ENCODE measurements at places on chromosomes 1 and 21.
A peak's percentile ranks its signal among the peaks of the same experiment; 100 is the strongest.

DNA sequence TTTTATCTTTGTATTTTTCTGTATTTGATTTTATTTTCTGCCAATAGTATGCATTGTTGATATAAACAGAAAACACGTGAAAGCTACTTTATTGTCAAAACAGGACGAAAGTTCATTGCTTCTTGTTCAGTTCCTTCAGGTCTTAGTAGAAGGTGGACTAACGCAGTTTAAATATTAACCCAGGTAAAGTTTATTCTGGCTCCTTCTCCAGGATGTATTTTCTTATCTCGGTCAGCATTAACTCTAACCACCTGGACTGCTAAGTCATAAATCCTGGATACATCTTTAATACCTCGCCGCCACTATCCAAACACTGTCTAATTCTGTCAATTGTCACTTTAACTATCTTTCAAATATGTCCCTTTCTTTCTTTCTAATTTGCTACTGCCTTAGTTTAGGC lies 5.7 kb upstream of the SOAT1 start:
- DNase-seq, result no peak

DNA sequence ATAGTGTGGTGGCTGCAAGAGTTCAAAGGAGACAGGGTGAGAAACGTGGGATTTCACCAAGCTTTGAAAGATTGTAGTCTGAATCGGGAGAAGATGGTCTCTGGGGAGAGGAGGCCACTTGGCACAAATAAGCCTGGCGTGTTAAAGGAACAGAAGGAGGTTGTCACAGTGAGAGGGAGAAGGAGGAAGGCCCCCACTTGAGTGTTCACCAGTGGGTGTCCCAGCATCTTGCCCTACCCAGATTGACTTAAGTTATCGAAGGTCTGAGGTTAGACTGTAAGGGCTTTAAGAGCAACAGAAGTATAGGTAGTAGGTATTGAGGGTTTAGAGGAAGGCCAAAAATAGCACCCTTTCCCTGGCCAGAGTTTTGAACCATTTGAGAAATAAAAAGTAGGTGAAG lies 48.0 kb downstream of the BACH1 start:
- no peak for DNase-seq

- no peak for DNase-seq
Measured at GRCh38 chr1:232463225-232463624, 166.7 kb downstream of the SIPA1L2 start.

DNA sequence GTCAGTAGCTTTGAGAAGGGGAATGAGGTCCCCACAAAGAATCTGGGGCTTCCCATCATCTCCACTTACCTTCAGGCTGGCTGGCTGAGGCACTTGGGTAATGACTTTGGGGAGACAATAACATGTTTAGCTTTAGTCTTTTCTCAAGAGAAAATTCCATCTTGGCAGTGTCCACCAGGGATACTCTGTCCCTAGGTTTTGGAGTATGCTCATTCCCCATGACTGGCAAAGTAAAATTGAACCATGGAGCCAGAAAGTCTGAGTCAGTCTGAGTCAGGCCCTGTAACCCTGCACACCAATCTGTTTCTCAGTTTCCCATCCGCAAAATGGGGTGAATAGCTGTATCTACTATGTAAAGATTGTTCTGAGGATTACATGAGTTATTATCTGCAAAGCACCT lies 28.2 kb downstream of the RUNX1 start:
- DNase-seq, result no peak

DNA sequence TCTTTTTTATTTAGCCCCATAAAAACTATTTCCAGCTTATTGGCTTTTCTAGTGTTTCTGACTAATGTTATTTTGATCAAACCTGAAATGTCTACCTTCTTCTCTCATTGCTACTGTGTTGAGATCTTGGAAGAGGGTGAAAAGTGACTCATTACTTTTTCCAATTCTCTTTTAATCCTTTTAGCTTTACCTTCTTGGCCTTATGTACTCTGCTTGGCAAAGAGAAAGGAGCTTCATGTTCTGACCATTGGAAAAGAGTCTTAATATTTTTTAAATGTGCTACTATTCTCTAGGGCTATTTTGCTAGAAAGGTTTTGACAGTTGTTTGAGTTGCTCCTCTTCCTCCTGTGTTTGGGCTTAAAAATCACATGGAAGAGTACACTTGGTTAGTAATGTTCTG lies 97.8 kb upstream of the CHODL start:
- no peak for DNase-seq

DNA sequence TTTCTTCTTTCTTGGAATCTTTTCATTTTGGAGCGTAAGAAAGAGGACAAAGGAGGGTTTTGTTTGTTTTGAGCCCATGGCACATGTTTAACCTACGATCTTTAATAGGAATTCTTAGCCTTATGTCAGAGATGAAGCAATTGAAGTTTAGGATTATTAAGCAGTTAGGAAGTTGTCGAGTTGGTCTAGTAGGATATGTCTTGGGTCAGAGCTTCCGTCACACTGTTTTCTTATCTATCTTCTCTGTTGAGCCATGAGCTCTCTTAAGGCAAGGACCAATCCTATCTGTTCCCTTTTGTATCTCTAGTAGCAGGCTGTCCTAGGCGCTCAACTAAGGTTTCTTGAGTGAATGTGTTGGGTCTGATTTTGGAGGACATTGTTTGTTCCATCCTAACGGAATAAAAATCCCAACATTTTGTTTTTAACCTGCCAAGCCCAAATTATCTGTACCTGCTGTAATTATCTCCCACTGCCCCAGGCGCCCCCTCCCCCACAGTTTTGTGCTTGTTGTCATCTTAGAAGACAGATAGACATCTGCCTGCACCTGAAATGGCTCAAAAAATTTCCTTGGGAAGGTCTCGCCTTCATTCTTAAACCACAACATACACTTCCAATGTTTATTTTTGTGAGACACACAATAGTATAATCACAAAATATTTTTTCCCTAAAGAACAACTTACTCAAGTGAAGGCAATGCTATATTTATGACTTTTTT lies 95.3 kb upstream of the GADD45A start:
- DNase-seq, result no peak

DNA sequence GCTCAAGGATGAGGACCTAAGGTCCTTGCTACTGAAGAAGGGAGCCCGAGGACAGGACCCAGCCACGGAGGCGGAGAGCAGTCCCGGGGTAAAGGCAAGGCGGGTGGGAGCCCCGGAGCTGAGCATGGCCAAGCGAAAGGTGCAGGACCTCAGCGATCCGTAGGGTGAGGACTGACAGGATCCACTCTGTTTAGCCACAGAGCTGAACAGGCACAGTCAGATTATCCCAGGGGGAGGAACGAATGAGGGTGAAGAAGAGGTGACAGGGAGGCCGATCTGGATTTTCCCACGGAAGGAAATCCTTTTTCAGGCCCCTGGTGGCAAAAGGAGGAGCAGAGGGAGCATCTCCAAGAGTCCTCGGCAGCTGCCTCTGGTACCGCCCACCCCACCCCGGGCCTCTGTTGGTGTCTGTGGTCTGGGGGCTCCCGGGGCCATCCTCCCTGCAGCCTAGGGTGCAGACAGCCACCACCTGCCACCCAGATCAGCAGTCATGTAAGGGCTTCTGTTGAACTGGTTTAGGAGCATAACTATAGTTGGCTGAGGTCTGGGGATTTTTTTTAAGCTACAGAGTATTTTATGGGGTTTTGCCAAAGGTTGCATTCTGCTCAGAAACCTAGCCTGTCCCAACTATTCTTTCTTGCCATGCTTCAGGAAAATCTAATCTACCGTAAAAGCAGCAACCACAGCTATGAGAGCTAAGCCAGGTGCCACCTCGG lies 32.3 kb upstream of the LBR start:
- no peak for DNase-seq

DNA sequence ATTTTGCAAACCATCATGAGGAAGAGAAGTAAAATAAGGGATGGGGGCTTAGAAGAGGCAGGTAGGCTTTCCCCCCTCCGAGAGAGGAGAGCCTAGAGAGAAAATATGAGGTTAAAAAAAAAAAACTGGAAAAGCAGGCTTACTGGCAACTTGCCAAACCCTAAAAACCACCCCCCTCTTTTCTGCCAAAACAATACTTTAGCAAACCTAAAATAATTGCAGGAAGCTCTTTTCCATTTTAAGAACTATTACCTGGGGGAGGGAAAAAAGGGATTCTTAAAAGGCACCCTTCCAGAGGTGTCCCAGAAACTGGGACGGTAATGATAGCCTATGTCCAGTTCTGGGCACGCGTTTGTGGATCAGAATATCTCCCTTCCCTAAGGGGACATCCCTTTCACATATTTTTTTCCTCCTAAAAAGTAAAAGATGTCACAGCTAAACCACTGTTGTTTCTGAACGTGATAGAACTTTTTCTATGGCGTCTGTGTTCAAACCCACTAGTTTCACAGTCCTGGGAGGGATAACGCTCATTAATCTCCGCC lies 1.1 kb upstream of the NFIA start:
- no peak for DNase-seq

- DNase-seq, result no peak
Measured at GRCh38 chr1:8162168-8162567, 136.1 kb upstream of the ERRFI1 start.

GRCh38 chr1:174657893-174658292 lies 210.1 kb downstream of the GPR52 start:
- DNase-seq, result no peak

DNA sequence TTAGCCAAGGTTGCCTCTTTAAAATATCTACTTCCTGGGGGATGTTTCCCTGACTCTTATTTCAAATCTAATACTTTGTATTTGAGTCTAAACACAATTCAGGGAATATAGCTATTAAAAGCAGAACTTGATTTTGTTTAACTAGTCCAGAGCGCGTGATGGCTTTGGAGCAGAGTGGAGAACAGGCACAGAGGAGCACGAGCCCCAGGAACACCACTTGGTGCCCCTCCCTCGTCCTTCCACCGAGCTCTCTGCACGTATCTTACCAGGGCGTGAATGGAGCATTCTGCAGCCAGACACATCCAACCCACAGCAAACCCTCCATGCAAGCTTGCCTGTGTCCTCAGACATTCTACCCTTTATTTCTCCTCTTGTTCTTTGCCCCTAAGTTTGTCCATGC lies 14.1 kb downstream of the KIF26B start:
- DNase-seq, result no peak

GRCh38 chr1:36397083-36397377 lies 678 bp downstream of the LSM10 start:
- no peak for DNase-seq

- no peak for DNase-seq
Measured at GRCh38 chr1:28136169-28136921, 40.1 kb downstream of the PTAFR start.

- no peak for DNase-seq
Measured at GRCh38 chr1:14733779-14734140, 135.3 kb downstream of the KAZN start.

DNA sequence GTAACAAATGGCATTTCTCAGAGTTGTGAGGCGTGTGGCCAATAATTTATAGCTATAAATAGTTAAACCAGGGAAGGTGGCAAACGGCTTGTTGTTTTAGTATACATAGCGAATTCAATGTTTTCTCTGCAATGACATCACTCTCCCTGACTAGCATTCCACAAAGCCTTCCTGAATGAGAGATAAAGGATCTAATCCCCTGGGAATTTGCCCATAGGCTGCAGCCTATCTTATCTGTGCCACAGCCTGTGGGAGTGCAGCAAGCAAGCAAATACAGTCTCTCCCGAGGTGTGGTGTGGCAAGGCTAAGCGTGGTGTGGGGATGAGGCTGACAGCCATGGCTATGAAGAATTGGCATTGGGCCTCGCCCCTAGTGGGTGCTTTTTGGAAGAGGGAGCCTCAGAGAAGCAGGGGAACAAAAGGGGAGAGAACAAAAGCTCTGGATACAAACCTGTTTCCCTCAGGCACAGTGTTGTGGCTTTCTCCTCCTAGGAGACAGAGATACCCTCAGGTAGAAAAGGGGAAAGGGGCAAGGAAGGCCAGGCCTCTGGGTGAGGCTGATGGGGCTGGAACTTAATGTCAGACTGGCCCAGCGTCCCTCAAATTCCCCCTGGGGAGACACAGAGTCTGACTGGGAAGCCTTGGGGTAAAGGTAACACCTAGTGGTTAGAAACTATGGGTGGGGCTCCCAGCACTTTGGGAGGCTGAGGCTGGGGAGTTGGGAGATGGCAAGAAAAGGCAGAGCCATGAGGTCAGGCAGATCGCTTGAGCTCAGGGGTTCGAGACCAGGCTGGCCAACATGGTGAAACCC lies 8.9 kb downstream of the TAGLN2 start:
- DNase-seq, result peak; percentile 50

DNA sequence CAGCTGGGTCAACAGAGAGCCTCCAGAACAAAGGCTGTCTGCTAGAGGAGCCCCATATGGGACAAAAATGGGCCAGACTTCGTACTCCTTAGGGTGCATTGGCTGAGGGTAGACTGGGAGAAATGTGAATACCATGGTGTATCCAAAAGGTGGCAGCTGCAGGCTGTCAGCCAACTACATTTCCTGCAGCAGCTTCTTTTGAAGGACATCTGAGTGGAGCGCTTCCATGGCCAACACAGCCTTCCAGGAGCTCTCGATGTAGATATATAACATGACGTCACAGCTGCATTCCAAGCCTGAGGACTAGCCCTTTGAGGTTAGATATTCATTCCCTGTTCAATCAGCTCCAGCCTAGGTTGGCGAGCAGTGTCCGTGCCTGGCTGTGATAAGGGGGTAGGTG lies 107.7 kb downstream of the MAB21L3 start:
- DNase-seq, result no peak

DNA sequence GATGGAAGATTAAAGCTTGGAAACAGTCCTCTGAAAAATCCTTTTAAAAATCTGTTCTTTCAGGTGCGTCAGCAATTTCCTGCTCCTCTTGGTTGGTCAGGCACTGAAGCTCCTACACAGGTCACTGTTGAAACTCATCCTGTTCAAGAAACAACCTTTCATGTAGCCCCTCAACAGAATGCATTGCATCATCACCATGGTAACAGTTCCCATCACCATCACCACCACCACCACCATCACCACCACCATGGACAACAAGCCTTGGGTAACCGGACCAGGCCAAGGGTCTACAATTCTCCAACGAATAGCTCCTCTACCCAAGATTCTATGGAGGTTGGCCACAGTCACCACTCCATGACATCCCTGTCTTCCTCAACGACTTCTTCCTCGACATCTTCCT lies 145.3 kb downstream of the DYRK1A start:
- DNase-seq, result no peak

GRCh38 chr1:33111965-33112364 lies 31.0 kb downstream of the AZIN2 start:
- DNase-seq, result no peak

GRCh38 chr1:3965693-3966092 lies 65.6 kb upstream of the C1orf174 start:
- no peak for DNase-seq

DNA sequence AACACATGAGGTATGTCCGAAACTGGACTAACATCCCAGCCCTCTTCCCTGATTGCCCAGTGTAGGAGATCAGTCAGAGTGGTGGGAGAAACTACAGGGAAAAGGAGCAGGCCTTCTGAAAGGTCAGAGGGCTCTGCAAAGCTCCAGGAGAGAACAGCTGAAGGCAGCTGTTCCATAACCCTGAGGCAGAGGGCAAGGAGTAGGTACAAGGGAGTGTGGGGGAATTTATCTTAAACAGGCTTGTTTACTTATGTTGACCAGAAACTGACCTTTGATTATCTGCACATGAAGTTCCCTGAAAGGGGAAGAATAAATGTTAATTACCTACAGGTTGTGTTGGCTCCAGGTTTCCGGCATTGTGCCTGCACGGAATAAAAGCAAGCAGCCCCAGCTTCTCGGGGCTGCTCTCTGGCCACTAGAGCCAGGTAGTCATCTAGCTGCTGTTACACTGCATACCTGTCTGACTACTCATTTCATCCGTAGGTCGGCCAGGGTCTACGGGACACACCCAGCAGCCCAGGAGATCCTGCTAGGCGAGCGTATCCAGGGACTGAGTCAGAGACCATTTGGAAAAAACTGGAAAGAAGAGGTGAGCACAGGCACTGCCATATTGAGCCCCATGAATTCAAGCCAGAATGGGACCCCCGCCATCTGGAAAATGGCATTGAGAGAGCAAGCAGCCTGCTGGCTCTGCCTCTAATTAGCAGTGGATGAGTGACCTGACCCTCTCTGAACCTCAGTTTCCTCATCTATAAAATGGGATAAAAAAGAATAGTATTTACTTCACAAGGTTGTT lies 14.9 kb upstream of the PAQR7 start:
- peak; percentile 79 for DNase-seq
